EH (cell line): ENCODE measurements at places on chromosomes 5 and 9.

GRCh38 chr5:6873359-6873758 lies 160.1 kb downstream of the TENT4A start:
- no peak for DNase-seq

DNA sequence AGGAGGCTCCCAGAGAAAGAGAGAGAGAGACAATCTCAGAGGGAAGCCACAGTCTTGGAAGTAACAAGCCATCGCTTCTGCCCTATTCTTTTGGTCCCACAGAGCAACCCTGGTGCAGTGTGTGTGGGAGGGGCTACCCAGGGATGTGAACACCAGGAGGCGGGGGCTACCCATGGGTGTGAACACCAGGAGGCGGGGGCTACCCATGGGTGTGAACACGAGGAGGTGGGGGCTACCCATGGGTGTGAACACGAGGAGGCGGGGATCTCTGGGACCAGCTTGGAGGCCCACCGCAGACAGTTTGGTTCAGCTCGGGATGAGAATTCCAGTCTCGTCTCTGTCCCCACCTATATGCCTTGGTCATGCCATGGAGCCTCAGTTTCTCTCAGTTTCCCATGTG lies 44.9 kb downstream of the HMCN2 start:
- DNase-seq, result no peak

GRCh38 chr5:178449163-178450070 lies 140.8 kb downstream of the COL23A1 start:
- no peak for DNase-seq

DNA sequence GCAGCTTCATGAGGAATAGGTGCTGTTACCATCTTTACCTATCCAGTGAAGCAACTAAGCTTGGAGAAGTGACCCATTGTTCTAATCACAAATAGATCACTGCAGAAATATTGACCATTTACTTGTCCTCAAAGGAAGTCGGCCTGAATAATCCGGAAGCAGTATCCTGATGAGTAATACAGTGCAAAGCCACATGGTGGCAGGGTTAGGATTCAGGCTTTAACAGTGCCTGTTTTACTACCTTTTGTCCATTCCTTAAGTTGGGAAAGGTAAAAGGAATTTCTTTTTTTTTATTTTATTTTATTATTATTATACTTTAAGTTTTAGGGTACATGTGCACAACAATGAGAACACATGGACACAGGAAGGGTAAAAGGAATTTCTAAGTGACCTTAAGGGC lies 336.3 kb downstream of the KDM4C start:
- peak; percentile 10 for DNase-seq

DNA sequence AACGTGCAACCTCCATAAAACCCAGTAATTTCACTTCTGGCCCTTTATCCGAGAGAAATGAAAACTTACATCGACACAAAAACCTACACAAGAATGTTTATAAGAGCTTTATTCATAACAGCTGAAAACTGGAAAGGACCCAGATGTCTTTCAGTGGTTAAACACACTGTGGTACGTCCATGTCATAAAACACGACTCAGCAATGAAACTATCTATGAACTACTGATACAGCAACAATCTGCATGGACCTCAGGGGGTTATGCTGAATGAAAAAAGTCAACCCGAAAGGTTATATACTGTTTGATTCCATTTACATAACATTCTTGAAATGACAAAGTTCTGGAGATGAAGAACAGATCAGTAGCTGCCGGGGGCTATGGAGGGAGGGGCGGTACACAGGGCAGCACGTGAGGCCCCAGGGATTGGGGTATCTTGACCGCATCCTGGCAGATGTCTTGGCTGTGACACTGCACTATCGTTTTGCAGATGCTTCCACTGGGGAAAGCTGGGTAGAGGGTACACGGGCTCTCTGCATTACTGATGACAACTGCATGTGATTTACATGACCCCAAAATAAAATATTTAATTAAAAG lies 4.1 kb downstream of the CCDC127 start:
- no peak for DNase-seq

GRCh38 chr5:150655221-150655620 lies 5.8 kb upstream of the MYOZ3 start:
- DNase-seq, result no peak

GRCh38 chr9:86771941-86772634 lies 175.2 kb downstream of the GAS1 start:
- no peak for DNase-seq

- DNase-seq, result peak; percentile 21
Observed at GRCh38 chr9:132141344-132141947, 20.4 kb upstream of the NTNG2 start.
